PC-3 (cell line): ENCODE measurements at places on chromosomes 13 and 19.

GRCh38 chr19:31498781-31499180 is 149.5 kb upstream of the TSHZ3 start:
- no peak for DNase-seq

GRCh38 chr19:41811036-41811435 is 14.6 kb downstream of the CEACAM3 start:
- no peak for DNase-seq

- DNase-seq = no peak
These were observed 8.2 kb downstream of the TPT1 start for GRCh38 chr13:45332831-45333219.

DNA sequence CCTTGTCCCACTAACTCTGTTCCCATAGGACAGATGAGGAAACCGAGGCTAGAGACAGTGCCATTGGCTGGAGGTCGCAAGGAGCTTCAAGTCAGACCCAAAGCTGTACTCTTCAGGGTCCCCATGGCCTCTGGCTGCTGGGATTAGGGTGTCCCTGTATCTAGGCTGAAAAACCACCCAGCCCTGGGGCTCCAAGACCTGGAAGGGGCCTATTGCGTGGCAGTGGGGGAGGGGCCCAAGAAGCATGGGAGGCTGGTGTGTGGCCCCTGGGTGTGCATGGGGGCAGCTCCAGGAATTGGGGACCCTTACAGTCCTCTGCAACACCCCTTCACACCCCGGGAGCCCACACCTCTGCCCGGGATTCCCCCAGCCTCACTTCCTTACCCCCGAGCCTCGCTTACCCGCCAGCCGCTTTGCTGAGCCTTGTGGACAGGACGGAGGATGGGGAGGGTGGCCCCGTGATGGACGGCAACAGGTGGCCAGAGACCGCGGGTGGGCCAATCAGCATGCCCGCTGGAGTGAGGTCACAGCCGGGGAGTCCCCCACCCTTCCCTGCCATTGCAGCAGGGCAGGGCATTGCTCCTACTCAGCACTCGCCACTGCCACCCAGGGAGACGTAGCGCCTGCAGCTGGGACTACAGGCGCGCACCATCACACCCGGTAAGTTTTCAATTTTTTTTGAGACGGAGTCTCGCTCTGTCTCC is at the start of gene JSRP1:
Gene JSRP1, minus strand, starts transcription at position 436 of the 704 bp plus-strand sequence. CDS start 1,103 bp downstream, outside the sequence.
- no peak for DNase-seq

- DNase-seq = no peak
These were observed 15.3 kb downstream of the WDFY2 start for GRCh38 chr13:51599444-51600176.

- peak; percentile 55 for DNase-seq
These were observed 31.8 kb downstream of the PEX11G start for GRCh38 chr19:7456964-7457541.

DNA sequence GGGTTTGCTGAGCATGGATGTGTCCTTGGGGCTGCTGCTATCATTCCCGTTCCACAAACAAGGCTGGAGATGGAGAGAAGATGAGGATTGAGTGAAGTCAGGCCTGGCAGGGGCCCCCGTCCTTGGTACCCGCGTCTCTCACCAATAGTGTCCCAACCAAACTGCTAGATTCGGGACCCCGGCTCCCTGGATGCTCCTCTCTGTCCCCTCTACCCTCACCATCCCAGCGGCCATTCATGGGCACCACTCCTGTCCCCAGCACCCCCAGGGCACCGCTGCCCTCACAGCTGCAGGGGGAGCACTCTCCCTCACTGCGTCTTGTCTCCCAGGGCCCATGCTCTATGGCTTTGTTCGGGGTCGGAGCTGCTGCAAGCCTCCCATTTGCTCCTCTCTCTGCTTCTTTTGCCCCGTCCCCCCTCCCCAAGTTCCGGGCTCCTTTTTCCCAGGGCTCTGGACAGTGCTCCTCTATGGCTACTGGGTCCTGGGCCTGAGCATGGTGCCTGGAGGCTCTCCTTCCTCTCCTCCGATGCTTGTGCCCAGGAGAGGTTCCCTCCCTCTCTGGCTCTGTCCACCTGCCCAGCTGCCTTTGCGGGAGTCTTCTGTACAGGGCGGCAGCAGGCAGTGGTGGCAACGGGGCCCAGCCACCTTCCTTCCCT is 219.5 kb downstream of the TEX29 start:
- DNase-seq = no peak

DNA sequence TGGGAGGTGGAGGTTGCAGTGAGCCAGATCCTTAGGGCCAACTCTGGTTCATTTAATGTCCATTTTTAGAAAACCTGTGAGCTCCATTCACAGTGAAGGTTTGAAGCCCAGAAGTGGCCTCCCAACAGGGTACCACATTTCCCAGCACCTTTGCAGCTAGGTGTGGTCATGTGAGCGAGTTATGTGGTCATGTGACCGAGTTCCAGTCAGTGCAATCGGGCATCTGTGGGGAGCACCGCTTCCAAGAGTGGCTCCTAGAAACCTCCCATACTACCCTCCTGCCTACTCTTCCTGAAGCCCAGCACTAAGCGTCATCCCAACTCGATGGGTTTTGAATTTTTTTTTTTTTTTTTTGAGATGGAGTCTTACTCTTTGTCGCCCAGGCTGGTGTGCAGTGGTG is 663 bp upstream of the PLA2G4C start:
- no peak for DNase-seq
